ENCODE measurements at places on chromosomes 7 and 10. TPM values are rescaled to one million over a fixed set of nuclear protein-coding genes. Genes with fewer than 3 reads are reported as not detected.

CFAP46 gene
- total RNA-seq = 3.7 TPM

PON1 gene
- total RNA-seq = not detected

PNLIPRP2 gene
- total RNA-seq = not detected

SPDYE9 gene
- total RNA-seq = not detected

BMPER gene
- total RNA-seq = not detected

VIPR2 gene
- total RNA-seq = not detected

TEX36 gene
- not detected for total RNA-seq

ABCB4 gene
- 17.5 TPM for total RNA-seq

PDLIM1 gene
- total RNA-seq = 149 TPM

VAX1 gene
- total RNA-seq = not detected

PRXL2A gene
- 8.5 TPM for total RNA-seq

FAM131B gene
- not detected for total RNA-seq

HDAC9 gene
- 149 TPM for total RNA-seq

DNA sequence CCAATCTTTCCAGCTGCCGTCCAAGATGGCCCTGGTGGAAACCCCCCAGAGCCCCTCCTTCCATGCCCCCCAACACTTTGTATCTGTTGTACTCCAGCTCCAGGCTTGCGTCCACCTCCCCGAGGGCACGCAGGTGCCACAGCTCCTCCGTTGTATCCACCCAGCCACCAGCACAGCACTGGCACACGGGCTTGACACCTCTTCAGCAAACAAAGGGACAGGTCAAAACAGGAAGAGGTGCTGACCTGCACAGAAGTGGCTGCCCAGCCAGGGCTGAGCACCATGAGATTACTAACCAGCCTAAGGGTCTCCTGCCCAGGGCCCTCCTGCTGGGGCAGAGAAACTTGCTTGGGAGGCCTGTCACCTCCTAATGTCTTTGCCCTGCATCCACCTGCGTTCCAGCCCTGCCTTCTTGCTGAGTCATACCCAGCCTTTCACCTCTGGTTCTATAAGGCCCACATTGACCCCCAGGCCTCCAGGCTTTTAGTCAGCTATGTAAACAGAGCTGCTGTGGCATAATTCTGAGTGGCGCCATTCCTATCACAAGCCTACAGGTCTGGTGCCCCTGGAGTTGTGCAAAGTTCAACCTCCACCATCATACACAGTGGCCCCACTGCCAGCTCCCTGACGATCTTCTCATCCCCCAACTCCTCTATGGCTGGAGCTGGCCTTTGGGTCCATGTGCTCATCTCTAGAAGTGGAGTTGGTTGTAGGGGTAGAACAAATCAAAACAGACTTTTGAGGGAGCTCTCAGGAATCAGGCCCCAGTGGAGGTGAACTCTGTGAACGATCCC lies 20.9 kb downstream of the SLC29A3 start:
- DNase-seq = no peak

DNA sequence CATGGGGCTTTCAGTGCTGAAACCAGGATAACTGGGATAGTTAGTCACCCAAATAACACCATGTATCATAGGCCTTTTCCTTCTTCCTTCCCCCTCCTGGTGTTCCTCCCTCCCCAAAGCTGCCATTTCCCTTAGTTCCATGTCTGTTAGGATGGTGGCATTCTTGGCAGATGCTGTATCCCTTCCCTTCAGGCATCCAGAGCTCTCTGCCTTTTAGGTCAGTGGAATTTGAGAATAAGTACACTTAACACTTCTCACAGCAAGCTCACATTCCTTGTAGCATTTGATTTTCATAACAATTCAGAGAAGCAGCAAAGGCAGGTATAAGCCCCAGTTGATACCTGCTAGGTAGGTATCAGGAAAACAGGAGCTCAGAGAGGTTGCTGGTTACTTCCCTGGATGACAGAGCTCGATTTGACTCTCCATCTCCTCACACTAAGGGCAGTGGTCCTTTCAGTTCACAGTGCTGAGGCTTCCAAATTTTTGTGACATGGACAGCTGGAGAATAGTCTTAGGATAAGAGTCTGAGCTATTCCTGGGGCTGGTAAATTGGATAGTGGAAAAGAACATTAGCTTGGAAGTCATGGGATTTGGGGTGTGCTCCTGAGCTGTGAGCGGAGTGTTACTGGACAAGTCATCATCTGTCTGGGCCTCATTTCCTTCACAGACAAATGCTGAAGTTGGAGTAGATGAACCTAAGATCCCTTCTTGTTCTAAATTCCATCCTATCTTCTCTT lies 108.7 kb upstream of the RHOBTB1 start:
- no peak for DNase-seq

DNA sequence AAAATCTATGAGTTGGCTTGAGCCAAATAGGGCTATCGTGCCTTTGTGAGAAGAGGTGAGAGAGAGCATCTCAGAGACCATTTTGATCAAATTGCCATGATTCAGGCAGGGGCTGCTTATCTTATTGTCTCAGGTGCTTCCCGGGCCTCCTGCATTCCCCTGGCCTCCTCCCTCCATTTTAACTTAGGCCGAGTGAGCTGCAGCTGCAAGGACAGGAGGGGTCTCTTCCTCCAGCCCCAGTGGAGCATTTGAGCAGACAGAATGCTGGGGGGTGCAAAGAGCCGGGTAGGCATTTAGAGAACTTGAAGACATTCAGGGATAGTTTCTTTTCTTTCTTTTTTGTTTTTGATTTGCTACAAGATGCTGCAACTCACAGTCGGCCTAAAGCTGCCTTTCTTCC lies 59.0 kb downstream of the BUB3 start:
- DNase-seq = no peak

- peak; percentile 67 for DNase-seq
These were observed 473 bp downstream of the ADCK2 start for GRCh38 chr7:140673063-140673773.

GRCh38 chr7:47085491-47086275 lies 496.2 kb downstream of the TNS3 start:
- DNase-seq = no peak

- DNase-seq = no peak
These were observed 2.5 kb downstream of the ENTPD1 start for GRCh38 chr10:95758351-95759025.

DNA sequence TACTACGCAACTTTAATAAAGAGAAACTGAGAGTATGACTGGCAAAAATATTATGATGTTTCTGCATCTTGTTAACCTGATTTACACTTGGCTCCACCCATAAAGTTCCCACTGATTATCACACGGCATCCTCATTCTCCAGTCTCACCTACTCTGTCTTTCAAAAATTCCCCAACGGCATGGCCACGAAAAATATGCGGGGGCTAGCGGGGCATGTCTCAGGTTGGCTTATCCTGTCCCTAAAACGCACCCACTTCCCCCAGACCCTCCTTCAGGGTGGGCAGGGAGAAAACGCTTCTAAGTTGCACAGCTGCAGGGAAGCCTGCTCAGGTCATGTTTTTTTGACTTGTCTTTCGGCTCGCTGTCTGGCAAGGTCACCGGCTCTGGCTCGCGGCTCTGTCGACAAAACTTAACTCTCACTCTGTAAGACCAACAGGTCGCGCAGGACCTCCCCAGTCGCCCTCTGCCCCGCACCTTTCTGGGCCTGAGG lies 3.8 kb downstream of the CDK6 start:
- no peak for DNase-seq

DNA sequence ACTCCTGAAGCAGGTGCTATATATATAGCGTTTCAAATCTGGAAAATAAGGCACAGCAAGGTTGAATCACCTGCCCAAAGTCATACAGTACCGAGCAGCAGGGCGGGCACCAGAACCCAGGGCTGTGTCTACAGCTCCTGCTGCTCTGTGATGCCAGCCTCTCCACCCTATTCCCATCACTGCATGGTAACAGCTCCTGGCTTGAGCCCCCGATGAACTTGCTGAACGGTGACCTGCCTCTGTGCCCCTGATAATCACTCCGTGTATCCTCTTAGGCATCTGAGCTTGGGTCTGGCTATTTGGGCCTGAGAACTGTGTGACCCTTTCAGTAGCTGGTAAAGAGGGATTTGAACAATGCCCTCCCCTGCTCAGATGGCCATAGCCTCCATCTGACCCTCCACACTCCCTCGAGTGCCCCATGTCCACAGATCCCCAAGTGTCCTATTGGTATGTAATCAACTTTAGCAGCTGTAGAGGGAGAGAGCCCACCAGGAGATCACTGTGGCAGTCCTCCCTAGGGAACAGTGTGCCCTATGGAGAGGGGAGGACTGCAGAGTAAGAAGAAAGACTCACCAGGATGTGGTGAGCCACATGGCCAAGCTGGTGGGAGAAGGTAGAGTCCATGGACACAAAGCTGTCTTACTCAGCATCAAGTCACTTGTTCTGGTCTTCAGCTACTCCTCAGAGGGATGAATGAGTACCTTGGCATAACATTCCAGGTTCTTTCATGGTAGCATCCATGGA lies 1.1 kb upstream of the ARHGAP22 start:
- no peak for DNase-seq

GRCh38 chr7:100641463-100641859 lies at the start of gene TFR2:
Gene TFR2, minus strand, starts transcription at chr7:100641552. Its CDS starts 43 bp downstream, at chr7:100641509.
- DNase-seq = no peak

DNA sequence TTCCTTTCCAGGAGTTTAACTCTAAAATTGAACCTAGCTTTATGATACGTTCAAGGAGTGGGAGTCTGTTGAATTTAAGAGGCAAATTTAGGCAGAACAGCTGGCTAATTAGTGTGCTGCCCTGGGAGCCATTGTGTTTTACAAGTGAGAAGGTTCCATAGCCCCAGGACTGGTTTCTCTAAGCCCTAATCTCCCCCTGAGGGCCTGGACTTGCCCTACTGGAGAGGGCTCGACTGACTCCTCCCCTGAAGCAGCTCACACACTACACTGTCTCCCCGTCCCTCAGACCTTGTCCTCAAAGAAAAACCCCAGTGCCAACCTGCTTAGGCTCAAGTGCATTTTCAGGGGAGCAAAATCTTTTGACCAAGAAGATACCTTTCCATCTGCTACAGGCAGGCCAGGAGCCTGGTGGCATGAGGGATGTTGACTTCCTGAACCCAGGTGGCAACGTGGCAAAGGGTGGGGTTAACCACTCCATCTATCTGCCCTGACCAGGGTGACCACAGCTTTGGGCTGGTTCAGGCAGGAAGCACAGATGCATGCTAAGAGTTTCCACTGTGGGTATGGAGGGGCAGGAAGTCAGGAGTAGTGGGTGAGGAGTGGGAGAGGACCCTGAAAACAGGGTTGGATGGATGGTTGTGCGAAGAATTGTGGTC lies 68.9 kb upstream of the CARD11 start:
- no peak for DNase-seq

DNA sequence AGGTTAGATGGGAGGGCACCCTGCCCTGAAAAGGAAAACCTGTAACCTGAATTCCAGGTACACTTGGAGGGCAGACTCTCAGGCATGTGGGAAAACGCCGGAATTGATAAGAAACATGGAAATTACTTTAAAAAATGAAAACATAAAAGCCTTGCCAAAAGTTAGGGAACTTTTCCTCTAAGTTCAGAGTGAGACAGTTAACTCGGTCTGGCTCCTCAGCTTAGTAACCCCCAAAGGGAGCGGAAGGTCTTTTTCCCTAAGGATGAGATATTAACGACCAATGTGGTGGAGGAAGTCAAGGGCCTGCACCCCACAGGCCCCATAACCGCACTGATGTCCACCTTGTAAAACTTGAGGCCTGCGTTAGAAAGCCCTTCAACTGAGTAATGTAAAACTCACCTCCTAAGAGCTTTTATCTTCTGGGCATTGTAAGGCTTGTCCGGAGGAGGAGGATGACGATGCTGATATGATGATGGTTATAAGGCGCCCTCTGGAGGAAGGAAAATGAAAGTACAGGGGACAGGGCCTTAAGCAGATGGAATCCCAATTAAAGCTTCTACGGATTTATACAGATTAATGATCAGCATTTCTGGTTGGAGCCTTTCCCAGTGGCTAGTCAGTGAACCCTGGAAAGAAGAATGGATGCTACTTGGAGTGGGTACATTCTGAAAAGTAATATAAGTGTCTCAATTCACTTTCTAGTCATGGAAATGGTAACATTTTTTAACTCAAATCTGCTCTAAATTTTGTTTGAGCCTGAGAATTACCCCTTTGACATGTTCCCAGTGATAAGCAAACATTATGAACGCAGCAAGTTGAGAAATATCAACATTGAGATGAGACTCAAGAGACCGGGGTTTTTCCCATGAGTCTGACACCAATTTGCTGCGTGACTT lies 694 bp downstream of the COL1A2 start:
- no peak for DNase-seq

DNA sequence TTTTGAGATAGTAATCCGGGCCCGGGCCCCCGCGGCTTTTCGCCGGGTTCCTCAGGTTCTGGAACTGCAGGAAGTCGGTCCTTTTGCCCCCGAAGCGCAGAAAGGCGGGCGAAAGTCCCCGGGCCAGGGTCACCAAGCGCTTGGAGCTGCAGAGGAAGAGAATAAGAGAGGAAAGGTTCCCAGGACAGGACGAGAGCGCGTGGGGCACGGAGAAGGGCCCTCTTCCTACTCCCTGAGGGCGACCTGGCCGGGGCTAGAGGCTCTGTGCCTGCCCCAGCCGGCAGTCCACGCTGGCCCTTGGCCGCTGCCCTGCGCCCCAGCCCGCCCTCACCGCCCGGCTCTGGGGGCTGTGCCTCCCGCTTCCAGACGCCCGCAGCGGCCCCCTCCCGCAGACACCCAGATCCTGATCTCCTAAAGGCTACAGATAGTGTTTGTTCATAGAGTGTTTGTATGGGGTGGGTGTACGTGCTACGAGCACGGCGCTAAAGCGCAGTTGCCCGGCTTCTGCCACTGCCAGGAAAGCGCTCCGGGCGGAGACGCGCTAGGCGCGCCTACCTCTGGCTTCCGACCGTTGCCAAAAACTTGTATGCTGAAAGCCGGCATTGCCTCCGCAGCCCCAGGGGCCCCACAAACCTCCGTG lies 3.2 kb downstream of the HPSE2 start:
- DNase-seq = no peak

DNA sequence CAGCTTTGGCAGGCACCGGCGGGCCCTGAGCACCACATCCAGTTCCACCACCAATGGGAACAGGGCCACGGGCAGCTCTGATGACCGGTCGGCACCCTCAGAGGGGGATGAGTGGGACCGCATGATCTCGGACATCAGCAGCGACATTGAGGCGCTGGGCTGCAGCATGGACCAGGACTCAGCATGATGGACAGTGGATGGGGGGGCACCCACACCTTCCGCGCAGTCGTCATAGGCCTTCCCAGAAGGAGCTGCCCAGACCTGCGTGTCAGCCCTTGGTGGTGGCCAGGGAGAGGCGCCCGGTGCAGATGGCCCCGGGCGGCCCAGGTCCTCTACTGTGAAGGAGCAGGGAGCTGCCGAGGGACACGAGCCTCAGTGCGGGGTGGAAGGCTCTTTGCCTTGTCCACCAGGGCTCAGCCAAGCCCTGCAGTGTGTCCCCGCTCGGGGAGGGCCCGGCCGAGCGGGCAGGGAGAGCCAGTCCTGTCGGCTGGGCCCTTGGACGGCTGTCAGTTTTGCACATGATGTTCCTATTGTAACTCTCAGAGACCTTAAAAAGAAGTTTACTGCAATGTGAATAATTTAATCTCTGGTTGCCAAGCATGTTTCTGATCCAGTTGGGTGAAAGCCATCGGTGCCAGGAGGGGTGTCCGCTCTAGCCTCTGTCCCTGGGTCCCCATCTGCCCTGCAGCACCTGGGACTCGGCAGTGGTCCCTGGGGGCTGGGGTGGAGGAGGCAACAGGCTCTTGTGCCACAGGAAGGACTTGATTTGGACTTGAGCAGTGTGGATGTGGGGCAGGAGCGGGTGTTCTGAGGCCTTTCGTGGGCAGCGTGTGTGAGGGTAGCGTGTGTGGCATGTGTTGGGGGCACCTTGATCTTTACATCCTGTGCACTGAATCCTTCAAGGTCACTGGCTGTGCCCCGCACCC lies 12.6 kb downstream of the NACAD start:
- DNase-seq = no peak

- DNase-seq = no peak
These were observed 96.9 kb downstream of the ELMO1 start for GRCh38 chr7:37351716-37352115.

GRCh38 chr10:123269675-123270074 lies 115.5 kb downstream of the BUB3 start:
- DNase-seq = no peak

- no peak for DNase-seq
These were observed 66.4 kb upstream of the ATRNL1 start for GRCh38 chr10:115026746-115027140.
